ENCODE measurements at places on chromosomes 3 and 15. TPM values are rescaled to one million over a fixed set of nuclear protein-coding genes. Genes with fewer than 3 reads are reported as not detected.

RASGRP1 gene
- 0.08 TPM for total RNA-seq

PPM1L gene
- 19.2 TPM for total RNA-seq

TRH gene
- total RNA-seq: not detected

ATOSA gene
- 6.8 TPM for total RNA-seq

PATL2 gene
- total RNA-seq: not detected

SEMA3B gene
- total RNA-seq: 94.2 TPM

NRG4 gene
- total RNA-seq: not detected

AGBL1 gene
- total RNA-seq: not detected

- DNase-seq: no peak
Observed at GRCh38 chr3:142940472-142940871, 23.0 kb downstream of the PAQR9 start.

DNA sequence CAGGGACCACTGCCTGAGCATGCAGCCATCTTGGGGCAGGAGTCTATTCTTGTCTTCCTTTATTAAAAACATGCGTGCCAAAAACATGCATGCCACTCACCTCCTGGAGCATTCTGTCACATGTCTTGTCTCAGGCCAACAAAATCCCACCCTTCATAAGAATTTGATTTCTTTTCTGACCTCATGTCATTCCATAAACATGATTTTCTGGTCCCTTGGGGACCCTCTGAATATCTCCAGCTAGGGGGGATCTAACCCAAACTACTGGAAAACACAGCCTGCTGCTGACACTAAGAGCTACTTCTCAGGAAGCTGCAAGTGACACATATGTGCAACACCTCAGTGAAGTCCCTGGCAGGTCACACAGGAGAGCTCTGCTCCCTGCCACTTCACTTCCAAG, 26.8 kb upstream of the NOX5 start:
- DNase-seq: no peak

- no peak for DNase-seq
Observed at GRCh38 chr15:52879145-52879544, 89.0 kb upstream of the ONECUT1 start.

DNA sequence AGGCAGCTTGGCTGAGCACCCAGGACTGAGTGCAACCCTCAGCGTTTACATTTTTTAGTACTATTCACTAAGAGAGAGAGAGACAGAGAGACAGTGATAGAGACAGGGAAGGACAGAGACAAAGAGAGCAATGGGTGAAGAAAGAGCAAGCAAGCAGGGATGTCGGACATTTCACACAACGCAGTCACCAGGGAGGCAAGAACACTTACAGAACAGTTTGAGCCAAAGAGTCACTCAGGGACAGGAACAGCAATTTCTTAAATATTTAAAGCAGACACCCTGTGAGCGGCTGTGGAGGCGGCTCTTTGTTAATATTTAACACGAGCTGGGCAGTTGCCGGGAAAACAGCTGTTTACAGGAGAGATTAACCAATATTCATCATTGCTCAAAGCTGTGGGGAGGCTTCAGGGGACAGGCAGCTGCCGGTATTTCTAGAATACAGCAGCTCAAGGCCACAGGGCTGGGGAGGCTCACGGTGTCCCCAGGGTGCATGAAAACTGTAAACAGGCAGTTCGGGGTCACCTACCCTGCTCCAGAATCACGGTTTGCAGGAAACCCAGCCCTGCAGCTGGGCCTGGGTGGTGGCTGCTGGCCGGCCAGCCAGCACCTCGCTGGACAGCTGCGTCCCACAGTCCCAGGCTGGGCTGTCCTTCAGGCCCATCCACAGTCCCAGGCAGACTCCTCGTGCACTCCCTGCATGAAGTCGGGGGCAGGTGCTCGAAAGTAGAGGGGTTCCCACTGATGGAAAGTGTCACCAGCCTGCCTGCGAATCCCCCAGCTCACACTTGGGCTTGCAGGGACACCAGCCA, 38.8 kb upstream of the PCSK6 start:
- peak; percentile 63 for DNase-seq

DNA sequence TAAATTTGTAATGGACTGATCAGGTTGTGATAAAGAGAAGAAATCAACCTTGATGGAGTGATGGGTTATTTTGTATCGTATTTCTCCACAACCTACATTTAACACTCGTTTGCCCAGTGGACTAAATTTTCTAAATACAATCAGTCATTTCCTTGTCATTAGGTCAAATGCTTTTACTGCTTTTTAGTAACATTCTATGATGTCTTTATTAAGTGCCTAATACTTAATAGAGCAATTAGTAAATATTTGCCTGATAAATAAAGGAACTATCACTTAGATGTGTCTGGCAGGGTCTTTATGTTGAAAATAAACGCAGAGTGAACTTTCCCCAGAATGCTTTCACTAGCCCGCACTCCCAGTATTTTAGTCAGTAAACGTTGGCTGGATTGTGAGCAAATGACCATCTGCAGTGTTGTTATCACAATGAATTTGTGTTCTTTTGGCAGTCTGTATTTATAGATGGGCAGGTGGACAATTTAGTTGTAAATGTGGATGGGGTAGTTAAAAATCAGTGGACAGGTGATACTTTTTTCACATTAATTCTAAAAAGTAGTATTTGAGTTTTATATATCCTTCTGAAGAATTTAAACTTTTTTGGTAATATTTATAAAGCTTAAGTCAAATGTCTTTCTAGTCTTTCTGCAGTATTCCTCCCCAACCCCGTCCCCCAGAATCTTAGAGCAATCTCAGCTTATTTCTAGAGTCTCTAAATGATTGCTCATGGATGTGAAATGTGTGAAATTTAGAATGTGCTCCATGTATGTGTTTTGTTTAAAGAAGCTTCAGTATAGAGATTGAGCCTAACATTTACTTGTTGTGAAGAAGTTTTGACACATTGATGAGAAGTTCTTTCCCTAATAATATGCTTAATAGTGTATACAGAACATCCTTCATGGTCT, 4.9 kb downstream of the USP3 start:
- no peak for DNase-seq

GRCh38 chr15:88608607-88609181, 12.4 kb upstream of the AEN start:
- DNase-seq: no peak

DNA sequence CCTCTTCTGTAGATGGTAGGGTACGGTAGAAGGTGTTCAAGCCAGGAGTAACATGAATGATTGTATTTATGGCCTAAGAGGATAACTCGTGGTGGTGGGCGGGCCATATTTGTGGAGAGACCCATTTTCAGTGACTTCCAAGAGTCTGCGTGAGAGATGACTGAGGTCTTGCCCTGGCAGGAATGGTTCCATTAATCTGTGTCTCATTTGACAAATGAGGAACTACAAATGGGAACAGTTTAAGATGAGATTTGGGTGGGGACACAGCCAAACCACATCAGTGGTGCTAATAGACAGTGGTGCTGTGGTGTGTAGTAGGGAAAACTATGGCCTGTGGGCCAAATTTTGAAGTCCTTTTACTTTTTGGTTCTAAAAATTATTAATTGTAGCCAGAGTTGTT, 47.1 kb downstream of the FLNB start:
- DNase-seq: no peak

- DNase-seq: no peak
Observed at GRCh38 chr3:87121856-87122255, 105.3 kb upstream of the CHMP2B start.

GRCh38 chr15:68507447-68507846, 71.3 kb upstream of the CORO2B start:
- no peak for DNase-seq

GRCh38 chr15:90665288-90666134, 51.6 kb upstream of the BLM start:
- peak; percentile 69 for DNase-seq

DNA sequence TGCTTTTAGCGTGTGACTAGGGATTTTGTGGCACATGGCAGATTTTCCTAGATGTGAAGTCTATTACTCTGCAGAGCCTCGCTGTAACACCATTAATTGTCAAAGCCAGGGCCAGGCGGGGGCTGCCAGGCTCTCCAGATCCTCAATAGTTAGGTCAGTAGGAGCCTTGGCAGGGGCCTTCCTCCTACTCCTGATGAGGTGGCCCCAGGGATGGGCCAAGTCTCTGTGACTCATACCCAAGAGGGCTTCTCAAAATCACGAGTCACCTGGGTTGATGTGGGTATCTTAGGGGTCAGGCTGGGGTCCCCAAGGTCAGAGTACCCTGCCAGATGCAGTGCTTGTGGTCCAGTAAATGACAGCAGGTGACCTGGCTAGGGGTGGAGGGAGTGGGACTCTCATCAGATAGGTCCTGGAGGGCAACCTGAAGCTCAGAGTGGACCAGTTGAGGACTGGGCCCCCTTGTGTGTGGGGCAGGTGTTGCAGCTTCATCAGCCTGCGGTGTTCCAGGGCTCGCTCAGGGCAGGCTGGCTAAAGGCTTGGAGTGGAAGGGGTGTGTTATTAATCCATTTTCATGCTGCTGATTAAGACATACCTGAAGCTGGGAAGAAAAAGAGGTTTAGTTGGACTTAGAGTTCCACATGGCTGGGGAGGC, 88.5 kb upstream of the MYZAP start:
- DNase-seq: peak; percentile 25

DNA sequence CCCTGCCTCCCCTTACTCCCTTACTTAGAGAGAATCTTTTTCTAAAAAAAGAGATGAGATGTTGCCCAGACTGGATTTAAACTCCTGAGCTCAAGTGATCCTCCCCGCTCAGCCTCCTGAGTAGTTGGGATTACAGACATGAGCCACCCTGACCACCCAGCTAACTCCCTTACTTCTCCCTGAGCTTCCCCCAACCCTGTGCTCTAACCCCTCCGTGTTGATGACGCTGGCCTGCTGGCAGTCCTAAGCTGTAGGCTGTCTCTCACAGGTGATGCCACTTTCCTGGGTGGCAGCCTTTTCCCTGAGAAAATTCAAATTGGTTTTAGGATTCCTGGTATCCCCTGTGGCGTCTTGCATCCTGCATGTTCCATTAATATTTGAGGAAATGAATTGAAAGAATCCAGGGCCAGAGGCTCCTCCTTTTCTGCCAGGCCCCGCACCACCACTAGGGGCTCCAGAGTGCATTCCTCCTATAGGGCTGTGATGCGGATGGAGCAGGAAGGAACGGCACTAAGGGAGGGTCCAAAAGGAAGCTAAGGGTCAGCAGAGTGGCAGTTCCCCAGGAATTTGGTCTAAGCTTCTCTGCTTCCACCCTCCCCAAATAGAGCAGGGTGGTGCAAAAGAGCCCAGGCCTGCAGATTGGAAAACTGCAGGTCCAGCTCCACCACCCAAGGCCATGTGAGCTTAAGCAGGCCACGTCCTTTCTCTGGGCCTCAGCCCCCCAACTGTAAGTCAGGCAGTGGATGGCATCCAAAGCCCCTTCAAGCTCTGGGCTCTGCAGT, 101.1 kb downstream of the DAPK2 start:
- peak; percentile 79 for DNase-seq

DNA sequence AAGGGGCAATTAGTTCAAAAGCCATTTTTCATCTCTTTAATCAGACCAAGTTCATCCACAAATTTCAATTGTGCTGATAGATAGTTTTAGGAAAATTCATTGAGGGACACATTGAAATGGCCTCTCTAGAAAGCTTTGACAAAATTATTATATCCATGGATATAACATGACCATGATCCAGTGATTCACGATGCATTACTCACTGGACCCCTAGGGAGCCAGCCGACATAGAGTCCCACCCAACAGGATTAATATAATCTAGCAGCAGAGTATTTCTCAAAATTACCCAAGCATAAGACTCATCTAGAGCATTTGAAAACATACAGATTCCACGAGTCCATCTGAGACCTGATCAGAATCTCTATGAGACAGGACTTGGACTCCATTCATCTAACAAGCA, 100.3 kb downstream of the FRMD5 start:
- DNase-seq: no peak

GRCh38 chr3:119211193-119211592, 29.5 kb downstream of the B4GALT4 start:
- peak; percentile 54 for DNase-seq

GRCh38 chr15:65333148-65333820, 28.8 kb downstream of the RNU5B-1 start:
- DNase-seq: no peak

DNA sequence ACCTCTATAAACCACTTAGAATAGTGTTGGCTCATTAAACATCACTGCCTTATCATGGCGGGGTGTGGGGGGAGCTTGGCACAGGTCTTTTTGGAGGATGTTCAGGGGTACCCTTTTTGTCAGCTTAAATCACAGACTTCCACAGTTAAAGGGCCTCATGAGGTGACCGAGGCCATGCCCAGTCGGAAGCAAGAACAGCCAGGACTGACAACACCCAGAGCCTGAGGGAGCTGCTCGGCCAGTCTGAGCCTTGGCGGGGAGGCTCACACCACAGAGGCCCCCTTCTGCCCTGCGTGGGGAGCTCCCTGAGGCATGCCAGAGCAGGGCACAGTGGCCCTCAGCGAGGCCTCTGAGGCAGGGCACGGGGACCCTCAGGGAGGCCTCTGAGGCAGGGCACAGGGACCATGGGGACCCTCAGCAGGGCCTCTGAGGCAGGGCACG, 49.5 kb downstream of the UMPS start:
- no peak for DNase-seq

DNA sequence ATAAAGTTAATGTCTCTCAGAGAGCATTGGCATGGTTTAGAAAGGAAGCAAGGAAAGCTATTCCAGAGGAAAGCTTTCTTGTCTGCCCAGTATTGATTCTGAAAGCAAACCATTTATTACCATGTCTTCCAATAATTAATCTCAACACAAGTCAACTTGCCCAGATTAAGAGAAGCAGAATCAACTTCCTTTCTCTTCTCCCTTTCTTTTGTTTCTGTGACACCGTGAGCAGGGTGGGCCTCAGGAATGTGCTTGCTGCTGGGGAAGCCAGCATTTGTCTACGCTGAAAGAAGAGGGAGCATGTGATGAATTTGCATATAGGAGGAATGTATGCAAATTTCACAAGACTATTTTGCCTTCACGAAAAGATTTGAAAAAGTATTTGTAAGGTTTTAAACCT, 368.6 kb upstream of the ROPN1 start:
- no peak for DNase-seq

DNA sequence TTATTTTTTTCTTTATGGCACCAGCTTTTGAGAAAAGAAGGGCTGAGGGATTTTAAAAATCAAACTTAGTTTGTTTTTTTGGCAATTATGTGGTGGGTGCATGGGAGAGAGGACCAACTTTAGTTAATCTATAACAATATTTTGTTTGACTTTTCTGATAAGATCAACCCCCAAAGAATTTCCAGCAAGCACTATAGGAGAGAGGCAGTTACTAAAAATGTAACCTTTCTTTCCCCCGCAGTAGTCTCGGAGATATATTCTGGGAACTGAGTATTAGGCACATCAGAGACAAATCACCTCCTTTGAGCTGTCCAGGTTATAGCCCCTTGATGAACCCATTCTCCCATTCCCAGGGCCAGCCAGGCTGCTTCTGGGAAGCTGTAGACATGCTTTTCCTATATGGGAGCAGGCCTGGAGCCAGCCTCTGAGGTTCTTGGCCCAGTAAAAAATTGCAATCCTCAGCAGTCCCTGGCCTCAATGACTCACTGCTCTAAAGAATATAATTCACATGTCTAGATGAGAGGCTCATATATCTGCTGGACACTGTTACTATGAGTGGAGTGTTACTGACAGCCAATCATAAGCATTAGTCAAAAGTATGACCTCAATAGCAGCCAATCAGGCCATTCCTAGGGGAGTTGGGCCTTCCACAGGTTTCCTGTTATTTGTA, 138.3 kb upstream of the AGBL1 start:
- peak; percentile 1 for DNase-seq
